MM.1S (cell line): ENCODE measurements at places on chromosomes 6 and 20.

- H3K36me3 ChIP-seq, result no peaks in the 10 kb centered on the region
- peak; percentile 19 for DNase-seq
- H3K4me3 ChIP-seq, result no peak overlapping the region
- no peak overlapping the region for H3K27ac ChIP-seq
- no peaks in the 10 kb centered on the region for H3K27me3 ChIP-seq
Observed at GRCh38 chr6:144931172-144932035, 646.3 kb downstream of the UTRN start.

- no peak overlapping the region for H3K27ac ChIP-seq
- DNase-seq, result no peak
Observed at GRCh38 chr6:160421854-160422253, 73.7 kb downstream of the SLC22A3 start.

DNA sequence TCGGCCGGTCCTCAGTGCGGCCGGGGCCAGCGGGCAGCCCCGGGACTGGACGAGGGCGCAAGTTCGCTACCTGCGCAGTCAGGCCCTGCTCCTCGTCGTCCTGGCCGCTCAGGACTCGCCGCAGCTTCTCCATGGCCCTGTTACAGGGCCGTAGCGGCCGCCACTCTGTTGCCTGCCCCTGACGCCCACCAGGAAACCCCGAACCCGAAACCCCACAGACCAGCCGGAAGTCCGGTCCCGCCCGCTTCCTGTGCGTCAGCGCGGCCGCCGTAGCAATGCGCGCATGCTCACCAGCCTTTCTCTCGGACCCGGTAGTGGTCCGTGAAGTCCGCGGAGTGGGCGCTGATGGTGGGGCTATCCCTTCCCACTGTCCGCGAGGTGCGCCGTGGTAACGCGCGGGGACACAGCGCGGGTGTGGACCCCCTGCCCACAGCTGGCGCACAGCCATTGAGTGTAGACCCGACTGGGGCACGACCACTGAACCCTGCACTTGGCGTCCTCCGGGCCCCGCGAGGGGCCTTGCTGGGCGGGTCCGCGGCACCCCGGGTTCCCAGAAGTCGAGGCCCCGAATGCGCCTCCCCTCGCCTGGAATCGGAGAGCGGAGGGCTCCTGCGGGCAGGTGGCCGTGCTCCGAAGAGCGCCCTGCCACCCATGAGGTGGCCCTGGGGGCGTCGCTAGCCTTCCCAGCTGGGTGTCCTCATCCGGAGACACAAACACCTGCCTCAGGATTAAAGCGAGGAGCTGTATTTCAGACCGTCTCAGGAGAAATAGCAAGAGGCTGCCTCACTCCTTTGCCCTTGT is at the start of gene SFT2D1:
Gene SFT2D1, minus strand, starts transcription at position 197 of the 801 bp plus-strand sequence. Its CDS starts 64 bp downstream, at position 133.
- H3K4me1 ChIP-seq, result no peaks in the 10 kb centered on the region
- H3K27ac ChIP-seq, result peak within 1 kb of the TSS; percentile 85
- H3K36me3 ChIP-seq, result no peaks in the 10 kb centered on the region
- peak within 1 kb of the TSS; percentile 87 for H3K4me3 ChIP-seq
- H3K27me3 ChIP-seq, result no peaks in the 10 kb centered on the region

GRCh38 chr20:52105442-52106422 is 85.8 kb downstream of the ZFP64 start:
- H3K4me1 ChIP-seq, result no peaks in the 10 kb centered on the region
- no peaks in the 10 kb centered on the region for H3K36me3 ChIP-seq
- H3K4me3 ChIP-seq, result no peak overlapping the region
- H3K27me3 ChIP-seq, result no peaks in the 10 kb centered on the region
- H3K27ac ChIP-seq, result no peak overlapping the region

GRCh38 chr6:26194329-26194701 is 107.1 kb downstream of the HFE start:
- H3K4me1 ChIP-seq, result peaks cover 7% of the 10 kb centered on the region; the same call in 1 of the 2 replicates
- H3K36me3 ChIP-seq, result no peaks in the 10 kb centered on the region
- DNase-seq, result no peak
- H3K27ac ChIP-seq, result peak overlapping the region; percentile 90; the same call in 1 of the 2 replicates
- no peaks in the 10 kb centered on the region for H3K27me3 ChIP-seq

GRCh38 chr6:13432526-13433184 is 54.7 kb downstream of the GFOD1 start:
- H3K4me3 ChIP-seq, result no peak overlapping the region
- DNase-seq, result no peak
- no peak overlapping the region for H3K27ac ChIP-seq
- H3K4me1 ChIP-seq, result peaks cover 23% of the 10 kb centered on the region
- H3K36me3 ChIP-seq, result no peaks in the 10 kb centered on the region

DNA sequence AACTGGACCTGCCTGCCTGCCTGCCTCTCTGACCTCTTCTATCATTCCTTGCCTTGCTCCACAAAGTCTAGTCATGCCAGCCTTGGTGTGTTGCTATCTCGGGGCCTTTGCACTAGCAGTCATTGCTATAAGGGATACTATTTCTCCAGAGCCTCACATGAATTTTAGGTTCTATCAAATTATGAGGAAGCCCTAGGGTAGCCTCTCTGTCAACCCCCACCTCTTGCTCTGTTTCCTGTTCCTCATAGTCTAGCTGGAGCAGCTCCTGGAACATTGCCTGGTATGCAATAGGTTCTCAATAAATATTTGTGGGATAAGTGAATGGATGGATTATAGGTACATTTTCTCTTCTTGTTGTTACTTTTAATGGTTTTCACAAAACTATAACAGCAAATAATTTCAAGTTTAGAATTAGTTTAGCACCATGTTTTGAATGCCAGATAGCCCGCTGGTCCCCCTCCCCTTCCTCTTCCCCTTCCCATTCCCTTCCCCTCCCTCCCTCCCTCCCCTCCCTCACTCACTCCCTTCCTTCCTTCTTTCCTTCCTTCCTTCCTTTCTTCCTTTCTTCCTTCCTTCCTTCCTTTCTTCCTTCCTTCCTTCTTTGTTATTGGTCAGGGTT is 46.9 kb upstream of the DTNBP1 start:
- DNase-seq, result no peak
- H3K36me3 ChIP-seq, result no peaks in the 10 kb centered on the region
- no peak overlapping the region for H3K4me3 ChIP-seq
- H3K4me1 ChIP-seq, result no peaks in the 10 kb centered on the region
- no peak overlapping the region for H3K27ac ChIP-seq

- no peaks in the 10 kb centered on the region for H3K4me1 ChIP-seq
- no peaks in the 10 kb centered on the region for H3K36me3 ChIP-seq
Observed at GRCh38 chr6:122838060-122838780, 49.2 kb downstream of the SMPDL3A start.

GRCh38 chr6:108362455-108362854 is 67.6 kb downstream of the AFG1L start:
- H3K4me3 ChIP-seq, result no peak overlapping the region
- H3K27me3 ChIP-seq, result no peaks in the 10 kb centered on the region
- no peak for DNase-seq
- no peaks in the 10 kb centered on the region for H3K36me3 ChIP-seq

GRCh38 chr6:22141241-22141745 is 155.5 kb downstream of the PRL start:
- H3K36me3 ChIP-seq, result no peaks in the 10 kb centered on the region
- no peak overlapping the region for H3K4me3 ChIP-seq
- H3K27me3 ChIP-seq, result no peaks in the 10 kb centered on the region
- H3K4me1 ChIP-seq, result no peaks in the 10 kb centered on the region

GRCh38 chr20:24979036-24979960 is 13.3 kb downstream of the APMAP start:
- H3K4me1 ChIP-seq, result no peaks in the 10 kb centered on the region
- DNase-seq, result no peak
- H3K36me3 ChIP-seq, result peaks cover 15% of the 10 kb centered on the region; the same call in 1 of the 2 replicates
- no peaks in the 10 kb centered on the region for H3K27me3 ChIP-seq
- H3K4me3 ChIP-seq, result no peak overlapping the region

- H3K27ac ChIP-seq, result no peak overlapping the region
- H3K4me3 ChIP-seq, result peak overlapping the region; percentile 94
- H3K27me3 ChIP-seq, result peaks cover 46% of the 10 kb centered on the region
- no peak for DNase-seq
- peaks cover 7% of the 10 kb centered on the region; the same call in 1 of the 2 replicates for H3K4me1 ChIP-seq
Observed at GRCh38 chr6:41785689-41786450, 1.6 kb upstream of the TOMM6 start.

DNA sequence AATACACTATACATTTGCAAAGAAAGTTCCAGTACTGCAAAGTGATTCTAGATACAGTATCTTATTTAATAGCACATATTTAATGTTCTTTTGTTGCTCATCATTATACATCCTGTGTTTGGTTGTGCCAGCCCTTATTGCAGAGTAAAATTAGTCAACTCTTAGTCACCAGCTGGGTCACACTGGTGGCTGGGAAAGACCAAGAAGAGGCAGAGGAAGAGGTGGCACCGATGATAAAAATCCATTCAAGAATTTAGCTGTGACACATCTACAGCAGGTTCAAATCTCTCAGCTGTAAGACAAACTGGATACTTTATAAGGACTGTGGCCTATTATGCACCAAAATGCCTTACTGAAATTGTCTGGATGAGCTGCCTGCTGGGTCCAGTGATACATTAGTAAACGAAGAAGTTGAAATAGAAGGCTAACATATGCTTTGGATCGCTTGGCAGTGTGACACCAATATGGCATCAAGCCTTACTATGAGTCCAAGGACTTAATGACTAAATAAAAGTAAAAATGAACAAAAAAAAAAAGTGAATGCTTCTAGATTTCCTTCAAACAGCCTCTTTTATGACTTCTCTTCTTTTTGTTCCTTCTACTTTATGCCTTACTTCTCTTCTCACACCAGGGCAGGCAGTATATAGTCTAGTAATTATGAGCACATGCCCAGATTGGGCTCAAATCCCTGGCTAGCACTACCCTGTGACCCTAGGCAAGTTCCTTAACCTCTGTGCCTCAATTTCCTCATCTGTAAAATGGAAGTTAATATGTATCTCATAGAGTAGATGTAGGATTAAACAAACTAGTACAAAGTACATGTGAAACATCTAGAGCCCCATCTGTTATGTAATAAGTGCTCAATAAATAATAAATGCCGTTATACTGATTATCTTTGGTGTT is 29.4 kb upstream of the RNF8 start:
- DNase-seq, result no peak
- no peak overlapping the region for H3K4me3 ChIP-seq
- H3K27me3 ChIP-seq, result no peaks in the 10 kb centered on the region
- no peak overlapping the region for H3K27ac ChIP-seq
- no peaks in the 10 kb centered on the region for H3K36me3 ChIP-seq
- no peaks in the 10 kb centered on the region for H3K4me1 ChIP-seq
